ENCODE measurements at places on chromosomes 6 and 20.

DNA sequence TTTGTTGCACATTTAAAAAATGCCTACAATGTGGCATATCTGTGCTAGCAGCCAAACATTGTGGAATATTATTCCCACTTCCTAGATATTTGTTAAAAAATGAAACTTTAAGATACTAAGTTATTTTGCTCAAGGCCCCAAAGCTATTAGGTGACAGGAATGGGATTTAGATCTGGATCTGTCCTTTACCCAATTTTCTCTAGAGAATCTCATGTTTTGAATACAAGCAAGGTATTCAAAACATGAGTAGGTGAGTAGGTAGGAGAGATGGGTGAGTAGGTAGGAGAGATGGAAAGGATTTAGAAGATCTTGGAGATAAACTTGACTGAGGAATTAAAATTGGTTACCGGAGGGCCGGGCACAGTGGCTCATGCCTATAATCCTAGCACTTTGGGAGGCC lies 61.2 kb upstream of the AKIRIN2 start:
- DNase-seq, result no peak

GRCh38 chr20:63483834-63484233 lies 11.4 kb upstream of the KCNQ2 start:
- peak; percentile 33 for DNase-seq

DNA sequence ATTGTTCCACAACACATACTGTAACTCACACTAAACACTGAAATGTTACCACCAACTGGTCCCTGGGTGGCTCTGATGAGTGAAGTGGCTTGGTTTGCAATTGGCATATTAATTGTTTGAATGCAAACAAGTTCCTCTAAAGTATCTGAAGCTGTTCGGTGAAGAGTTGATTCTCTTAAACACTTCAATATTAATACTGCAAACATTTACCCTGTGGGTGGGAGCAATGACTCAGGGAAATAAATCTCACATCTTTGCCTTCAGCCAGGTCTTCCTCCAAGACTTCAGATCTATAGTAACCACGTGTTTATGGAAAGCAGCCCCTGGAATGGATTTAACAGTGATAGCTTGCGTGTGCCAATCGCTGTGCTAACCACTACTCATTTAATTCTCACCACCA lies 176.0 kb downstream of the MAFB start:
- peak; percentile 46 for DNase-seq

- DNase-seq, result no peak
Measured at GRCh38 chr20:11754451-11754850, 163.2 kb upstream of the BTBD3 start.

DNA sequence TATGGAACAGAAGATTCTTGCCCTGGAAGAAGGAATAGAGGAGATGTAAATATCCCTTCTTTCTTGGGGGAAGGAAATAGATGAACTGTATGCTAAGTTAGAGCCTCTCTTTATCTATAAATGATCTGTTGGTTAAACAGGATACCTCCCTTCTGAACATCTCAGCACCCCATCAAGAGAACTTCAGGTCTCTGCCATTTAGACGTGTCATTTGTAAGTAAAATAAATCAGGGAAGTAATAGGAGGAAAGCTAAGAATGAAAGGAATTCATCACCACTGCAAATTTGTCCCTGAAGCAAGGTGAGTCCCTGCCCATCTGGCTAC lies 42.5 kb upstream of the TNFAIP3 start:
- DNase-seq, result no peak

DNA sequence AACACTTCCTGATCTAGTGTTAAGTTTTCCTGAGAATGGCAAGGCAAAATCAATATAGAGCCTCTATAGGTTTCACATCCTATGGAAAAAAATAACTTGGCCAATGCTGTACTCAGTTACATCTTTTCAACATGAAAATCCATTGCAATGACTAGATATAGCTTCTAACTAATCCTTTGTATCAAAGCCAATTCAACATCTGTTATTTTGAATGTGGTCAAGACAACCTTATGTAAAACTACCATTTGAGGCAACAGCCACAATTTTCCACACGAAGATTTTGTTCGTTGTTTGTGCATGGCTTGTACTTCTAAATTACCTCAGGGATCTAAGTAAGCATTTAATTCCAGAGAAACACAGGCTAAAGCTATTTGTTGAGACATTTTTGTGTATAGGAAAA lies 637.8 kb upstream of the EYS start:
- no peak for DNase-seq

DNA sequence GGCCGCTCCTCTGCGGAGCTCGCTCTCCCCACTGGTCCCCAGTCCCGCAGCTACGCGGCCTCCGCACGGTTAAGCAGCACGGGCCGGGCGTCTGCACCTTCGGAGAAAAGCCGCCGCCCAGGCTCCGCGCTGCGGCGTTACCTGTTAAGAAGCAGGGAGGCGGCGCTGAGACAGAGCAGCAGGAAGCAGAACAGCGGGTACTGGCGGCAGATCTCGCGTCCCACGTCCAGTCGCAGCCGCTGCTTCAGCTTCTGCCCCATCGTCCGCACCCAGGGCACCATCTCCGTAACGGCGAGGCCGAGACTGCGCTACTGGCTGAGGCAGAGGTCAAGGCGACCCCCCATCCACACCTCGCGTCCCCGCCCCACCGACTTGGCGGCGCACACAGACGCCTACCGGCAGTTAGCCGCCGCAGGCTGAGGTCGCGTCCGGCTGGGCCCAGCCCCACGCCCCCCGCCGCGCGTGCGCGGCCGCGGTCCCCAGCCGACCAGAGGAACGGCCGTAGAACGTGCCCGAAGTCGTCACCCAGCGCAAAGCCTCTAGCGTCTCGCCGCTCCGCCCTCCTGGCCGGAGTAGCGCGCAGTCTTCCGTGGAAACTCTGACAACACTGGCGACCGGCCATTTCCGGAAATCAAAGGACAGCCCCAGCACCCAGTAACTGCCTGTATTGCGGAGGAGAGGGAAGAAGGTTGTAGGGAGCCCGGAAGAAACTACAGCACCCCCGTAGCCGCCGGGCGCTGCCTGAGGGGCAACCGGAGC lies at the start of gene SNX14:
Gene SNX14 (minus strand): TSS at position 421 of the 759 bp plus-strand sequence. CDS start 140 bp downstream, at position 281.
- peak; percentile 94 for DNase-seq

DNA sequence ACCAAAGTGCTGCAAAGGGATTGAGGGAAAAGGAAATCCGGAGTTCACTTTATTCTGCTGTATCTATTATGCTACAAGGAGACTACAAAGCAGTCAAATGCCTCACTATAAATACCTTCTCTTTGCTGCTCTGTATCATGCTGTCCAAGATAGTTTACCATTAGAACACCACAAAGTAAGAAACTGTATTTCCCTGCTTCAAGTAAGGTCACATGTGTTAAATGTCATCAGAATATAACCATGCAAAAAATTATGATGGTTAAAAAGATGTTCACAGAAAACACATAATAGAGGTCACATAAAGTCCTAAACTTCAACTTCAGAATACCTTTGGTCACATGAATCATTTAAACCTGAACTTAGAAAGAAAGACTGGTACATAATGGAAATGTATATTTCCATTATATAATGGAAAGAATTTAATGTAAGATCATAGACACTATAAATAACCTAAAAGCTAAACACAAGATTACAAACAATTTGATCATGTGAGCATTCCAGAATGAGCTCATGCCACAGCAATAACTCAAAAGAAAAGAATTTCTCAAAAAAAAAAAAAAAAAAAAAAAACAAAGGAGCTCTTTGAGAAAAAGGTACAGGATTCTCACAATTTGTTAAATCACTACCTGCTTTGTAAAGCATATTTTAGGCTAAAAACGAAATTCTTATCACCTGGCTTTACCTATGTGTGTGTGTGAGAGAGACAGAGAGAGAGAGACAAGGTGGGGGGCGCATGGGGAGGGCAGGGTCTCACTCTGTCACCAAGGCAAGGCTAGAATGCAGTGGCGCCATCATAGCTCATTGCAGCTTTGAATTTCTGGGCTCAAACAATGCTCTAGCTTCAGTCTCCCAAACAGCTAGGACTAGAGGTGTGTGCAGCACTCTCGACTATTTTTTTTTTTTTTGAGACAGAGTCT lies 58.7 kb downstream of the KIF13A start:
- DNase-seq, result no peak

- DNase-seq, result no peak
Measured at GRCh38 chr20:855466-856360, 22.2 kb downstream of the FAM110A start.

DNA sequence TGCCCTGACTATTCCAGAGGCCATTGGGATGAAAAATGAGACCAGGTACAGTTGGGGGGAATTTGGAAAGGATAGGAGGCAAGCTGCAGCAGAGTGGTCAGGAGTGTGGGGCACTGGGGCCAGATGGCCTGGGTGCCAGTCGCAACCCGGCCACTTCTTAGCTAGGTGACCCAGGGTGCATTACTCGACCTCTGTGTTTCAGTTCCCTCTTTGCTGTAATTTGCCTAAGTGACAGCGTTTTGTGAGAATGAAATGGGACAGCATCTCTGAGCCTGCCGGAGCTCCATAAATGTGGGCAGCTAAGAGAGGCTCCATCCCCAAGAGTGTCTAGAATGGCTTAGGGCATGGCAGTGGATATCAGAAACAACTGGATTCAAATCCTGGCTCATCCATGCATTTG lies 13.9 kb downstream of the LRFN2 start:
- DNase-seq, result no peak

DNA sequence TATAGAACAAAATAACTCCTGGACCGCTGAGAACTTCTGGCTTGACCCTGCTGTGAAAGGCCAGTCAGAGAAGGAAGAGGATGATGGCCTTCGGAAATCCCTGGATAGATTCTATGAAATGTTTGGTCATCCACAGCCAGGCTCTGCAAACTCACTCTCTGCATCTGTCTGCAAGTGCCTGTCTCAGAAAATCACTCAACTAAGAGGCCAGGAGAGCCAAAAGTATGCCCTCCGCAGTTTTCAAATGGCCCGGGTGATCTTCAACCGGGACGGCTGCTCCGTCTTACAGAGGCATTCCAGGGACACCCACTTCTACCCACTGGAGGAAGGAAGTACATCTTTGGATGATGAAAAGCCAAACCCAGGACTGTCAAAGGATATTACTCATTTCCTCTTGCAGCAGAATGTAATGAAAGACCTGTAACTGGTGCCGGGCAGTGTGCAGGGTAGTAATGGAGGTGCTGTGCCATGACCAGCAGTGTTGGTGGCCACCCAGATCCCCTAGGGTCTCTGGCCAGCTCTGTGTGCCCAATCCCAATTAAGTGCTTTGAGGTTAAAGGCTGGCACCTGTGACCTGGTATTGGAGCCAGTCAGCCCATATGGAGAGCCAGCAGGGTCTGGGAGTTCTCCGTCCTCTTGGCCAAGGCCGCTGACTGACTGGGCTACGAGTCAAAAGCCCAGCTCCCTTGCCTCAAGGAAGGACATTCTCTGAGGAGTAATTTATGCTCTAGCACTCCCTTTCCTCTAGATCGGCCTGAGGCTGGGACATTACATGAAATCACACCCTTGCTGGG lies 87.1 kb downstream of the TRMT6 start:
- no peak for DNase-seq

GRCh38 chr6:3392930-3393835 lies 63.7 kb downstream of the SLC22A23 start:
- no peak for DNase-seq

DNA sequence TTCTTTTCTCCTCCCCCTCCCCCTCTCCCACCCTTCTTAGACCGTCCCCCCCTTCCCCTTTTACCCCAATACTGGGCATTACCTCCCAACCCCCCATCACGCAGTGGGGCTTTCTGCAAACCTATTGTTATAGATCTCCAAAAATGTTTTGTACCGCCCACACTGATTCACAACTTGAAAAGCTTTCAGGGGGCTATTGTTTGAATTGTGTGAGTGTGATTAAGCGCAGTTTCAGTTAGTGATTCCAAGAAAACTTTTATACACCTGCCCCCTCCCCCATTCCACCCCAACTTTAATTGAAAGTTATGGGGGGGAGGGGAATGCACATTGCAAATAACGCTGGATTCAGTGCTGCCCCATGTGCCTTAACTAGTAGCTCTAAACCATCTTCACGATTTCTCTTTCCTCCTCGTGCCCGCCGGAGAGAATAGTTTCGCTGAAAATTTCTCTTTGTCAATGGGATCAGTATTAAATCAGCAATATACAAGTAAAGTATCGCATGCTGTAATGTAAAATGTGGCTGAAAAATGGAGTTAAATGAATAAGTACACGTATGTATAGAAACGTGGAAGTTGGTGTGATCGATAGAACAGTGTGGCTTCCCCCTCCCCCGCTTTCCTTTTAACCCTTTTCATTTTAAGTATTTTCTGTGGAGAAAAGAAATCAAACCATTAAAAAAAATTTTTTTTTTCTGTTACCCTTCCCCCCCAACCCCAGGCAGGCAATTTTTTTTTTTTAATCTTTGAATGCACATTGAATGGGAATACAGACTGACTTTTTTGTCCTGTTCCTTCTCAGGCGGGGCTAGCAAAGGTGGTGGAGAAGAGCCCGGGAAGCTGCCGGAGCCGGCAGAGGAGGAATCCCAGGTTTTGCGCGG lies 632 bp downstream of the LIN28B start:
- DNase-seq, result no peak

GRCh38 chr6:4030669-4031068 lies 48.3 kb downstream of the FAM217A start:
- no peak for DNase-seq

DNA sequence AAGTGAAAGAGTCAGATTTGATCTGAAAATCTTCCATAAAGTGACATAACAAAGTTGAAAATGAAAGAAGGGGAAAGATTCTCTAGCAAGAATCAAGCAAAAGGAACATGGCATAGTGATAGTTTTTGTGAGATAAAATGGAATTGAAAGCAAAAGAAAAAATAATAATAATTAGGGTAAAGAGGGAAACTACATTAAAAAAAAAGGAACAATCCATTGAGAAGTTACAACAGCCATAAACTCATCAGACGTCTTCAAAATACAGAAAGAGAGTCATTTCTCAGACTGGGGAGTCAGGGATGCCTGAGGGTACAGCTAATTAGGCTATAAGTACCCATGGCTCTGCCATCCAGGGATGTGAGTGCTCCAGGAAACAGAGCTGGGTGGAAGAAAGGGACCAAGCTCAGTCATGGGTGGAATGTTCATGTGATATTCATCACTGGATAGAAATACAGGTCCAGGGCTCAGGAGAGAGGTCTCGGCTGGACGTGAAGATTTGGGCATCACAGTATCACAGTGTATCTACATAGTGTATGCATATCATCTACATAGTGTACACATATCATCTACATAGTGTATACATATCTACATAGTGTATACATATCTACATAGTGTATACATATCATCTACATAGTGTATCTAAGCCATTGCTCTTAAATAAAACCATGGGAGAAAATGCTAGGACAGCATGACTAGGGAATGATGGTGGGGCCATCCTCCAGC lies 29.4 kb downstream of the DUSP22 start:
- no peak for DNase-seq

DNA sequence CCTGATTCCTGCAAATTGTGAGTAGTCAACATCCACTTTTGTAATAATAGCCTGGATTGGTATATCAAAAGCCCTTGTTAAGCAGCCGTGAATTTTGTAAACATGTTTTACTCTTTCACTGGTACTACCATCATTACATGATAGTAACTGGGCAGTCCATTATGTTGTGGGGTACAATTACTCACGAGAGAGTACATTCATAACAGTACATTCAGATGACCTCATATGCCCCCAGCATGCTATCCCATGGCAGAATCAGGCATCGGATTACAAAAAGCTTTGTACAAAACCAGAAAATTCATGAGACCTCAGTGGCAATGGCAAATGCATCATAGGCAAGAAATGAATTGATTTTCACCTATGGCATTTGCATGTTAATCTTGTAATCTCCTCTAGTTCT lies 166.2 kb downstream of the EPM2A start:
- DNase-seq, result no peak

GRCh38 chr6:88165087-88165843 lies 882 bp downstream of the CNR1 start:
- DNase-seq, result peak; percentile 77

Measured in NCI-H1417 (cell line).